Right hindlimb (tissue), 1 donor: ENCODE measurements at places on chromosomes 12 and 14.
A peak's percentile ranks its signal among the peaks of the same experiment; 100 is the strongest.

DNA sequence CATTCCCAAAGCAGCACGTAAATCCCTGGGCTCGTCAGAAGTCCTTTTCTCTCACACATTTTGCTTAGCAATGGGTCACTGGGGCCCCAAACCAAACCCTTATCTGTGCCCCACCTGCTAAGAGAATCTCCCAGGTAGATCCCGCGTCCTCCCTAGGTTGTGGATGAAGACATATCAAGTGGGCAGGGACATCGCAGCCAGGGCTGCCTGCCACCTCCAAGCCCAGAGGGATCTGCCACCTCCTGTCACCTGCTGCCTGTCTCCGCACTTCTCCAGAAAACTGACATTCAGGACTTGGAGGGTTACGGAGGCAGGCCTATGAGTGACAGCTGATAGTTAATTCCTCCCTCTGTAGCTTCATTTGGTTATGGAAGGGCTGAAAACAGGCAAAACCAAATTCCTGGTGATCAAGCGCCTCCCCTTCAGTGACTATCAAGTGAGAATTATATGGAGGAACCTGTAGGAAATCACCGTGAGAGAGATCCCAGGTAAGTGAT, 19.5 kb downstream of the BCL11B start:
- DNase-seq = no peak

GRCh38 chr12:50004696-50005095, 20.6 kb downstream of the RACGAP1 start:
- no peak for DNase-seq

GRCh38 chr12:27964123-27964522, 8.4 kb downstream of the PTHLH start:
- no peak for DNase-seq

DNA sequence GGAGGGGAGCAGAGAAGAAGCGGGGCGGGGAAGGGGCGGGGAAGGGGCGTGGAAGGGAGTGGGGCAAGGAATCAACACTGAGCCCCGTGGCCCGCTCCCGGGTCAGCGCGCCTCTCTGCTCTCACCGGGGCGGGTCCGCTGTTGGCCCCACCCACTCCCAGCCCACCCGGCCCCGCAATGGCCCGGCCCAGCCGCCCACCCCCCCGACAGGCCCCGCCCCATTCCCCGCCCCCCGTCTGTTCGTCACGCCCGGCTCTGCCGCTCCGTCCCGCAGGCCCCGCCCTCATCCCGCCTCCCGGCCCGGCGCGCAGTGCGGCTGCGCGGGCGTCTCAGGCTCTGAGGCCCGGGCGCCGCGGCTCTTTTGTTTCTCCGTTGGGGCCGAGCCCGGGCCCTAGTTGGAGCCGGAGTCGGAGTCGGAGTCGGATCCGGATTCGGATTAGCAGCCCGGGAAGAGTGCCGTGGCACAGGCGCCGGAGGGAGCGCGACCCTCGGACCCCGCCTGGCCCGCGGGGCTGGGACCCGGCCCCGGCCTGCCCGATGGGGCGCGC, at the start of gene ULK1:
Gene ULK1, plus strand, starts transcription at position 310 of the 548 bp plus-strand sequence. CDS start 380 bp downstream, outside the sequence.
- DNase-seq = peak; percentile 96

DNA sequence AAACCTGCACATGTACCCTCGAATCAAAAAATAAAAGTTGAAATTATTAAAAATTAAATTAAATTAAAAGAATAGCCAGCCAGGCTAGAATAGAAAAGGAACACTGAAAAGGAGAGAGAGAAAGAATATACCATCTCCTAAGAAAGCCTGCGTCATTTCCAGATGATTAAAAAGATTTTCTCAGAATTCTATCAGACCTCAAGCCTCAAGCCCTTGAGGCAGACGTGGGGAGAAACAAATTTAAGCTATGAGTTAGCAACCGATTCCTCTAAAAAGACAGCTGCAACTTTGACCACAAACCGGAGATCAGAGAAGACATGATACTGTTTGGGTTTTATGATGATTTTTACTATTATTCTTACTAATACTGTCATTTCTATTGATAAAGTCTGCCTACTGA, 138.3 kb downstream of the KSR2 start:
- DNase-seq = no peak

DNA sequence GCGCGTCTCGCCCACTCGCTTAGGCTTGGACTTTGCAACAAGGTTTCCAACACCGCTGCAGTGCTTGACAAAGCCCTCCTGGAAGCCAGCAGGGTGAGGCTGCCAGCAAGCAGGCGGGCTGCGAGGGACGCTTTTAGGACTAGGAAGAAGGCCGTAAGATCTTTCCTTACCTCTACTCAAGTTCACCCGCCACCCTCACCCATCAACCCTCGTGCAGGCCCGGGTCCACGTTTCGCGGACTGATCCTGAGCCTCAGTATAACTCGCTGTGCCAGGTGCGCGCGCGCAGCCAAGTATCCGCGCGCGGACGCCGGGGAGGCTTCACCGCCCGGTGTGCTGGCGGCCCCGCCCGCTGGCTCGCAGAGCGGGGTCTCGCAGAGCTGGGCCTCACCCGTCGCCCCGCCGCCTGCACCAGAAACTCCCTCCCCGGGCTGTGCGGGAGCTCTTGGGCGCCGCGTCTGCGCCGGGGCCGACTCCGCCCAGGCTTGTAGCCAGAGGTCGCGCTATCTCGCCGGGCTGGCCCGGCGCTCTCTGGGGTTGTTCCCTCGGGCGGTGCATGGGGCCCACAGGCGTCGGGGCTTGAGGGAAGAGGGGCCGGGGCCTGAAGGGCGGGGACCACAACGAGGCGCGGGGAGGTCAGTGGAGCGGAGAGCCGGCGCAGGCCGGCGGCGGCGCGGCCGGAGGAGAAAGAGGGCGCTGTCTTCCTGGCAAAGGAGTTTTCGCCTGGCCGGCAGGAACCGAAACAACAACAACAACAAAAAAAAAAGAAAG, 7.6 kb upstream of the SIX1 start:
- peak; percentile 88 for DNase-seq

- DNase-seq = no peak
Measured at GRCh38 chr14:78697341-78697740, 527.2 kb downstream of the NRXN3 start.

DNA sequence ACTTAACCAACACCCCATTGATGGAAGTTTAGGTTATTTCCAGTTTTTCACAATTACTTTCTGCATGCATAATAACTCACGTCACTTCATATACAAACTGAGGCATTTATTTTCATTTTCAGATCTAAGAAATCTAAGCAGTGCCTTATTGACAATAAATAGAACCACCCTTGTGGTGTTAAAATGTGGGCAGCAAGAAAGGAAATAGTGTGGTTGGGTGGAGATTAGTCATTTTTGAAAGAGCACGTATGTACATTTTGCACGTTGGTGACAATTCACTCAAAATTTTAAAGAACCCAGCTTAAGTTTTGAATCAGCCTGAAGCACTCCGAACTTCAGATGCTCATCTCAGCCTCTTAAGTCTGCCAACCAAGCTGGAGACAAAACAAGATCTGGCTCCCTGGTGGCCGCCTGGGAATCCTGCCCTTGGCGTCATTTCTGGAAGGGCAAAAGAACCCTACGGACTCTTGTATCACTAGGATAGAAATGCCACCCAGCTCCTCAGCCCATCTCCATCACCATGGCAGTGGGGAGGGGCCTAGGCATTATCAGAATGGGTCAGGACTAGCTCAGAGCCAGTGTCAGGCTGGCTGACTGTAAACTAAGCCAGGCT, 89.5 kb upstream of the BCL2L14 start:
- DNase-seq = no peak

DNA sequence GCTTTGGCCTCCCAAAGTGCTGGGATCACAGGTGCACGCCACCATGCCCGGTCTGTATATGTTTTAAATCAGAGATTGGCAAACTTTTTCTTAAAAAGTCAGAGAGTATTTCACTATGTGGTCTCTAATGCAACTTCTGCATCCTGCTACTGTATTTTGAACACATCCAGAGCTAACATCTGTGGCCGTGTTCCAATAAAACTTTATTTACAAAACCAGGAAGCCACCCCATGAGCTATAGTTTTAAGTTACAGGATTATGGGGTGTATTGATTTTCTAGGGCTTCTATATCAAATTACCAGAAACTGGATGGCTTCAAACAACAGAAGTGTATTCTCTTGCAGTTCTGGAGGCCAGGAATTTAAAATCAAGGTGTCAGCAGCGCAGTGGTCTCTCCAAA, 5.3 kb upstream of the RBM19 start:
- DNase-seq = no peak

DNA sequence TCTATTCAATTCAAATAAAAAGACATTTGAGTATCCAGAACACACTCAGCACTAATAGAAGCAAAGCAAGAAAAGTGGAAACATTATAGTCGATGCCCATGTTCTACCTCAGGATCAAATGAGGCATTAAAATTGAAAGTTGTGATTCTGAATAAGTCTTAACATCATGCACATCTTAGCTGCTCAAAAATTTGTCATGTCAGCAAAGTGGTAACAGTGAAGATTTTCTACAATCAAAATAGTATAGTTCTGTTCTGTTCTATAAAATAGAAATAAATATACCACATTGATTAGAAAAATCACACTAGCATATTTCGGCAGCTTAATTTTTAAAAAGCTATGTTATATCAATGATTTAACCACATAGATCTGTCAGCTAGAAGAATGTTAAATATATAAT, 74.7 kb downstream of the ERGIC2 start:
- no peak for DNase-seq

DNA sequence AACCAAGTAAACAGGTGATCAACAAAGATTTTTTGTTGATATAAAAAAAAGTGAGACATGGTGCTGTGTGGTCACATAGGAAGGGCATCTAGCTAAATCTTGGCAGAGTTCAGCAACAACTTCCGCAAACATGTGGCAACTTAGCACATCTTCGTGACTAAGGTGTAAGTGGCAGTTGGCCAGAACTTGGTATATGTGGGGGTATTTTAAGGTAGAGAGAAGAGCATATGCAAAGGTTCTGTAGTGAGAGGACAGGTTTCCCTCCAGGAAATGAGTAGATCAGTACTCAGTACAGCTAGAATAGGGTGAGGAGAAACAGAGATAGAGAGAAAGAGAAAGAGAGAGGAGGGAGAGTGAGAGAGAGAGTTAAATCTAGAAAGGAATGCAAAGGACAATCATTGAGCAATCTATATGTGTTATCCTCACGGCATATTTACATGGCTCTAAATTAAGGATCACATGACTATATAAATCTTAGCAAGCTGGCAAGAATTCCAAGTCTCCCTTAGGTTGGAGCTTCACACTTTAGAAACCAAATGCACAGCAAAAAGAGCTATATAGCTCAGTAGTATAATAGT, 227.7 kb upstream of the HMGA2 start:
- DNase-seq = no peak

DNA sequence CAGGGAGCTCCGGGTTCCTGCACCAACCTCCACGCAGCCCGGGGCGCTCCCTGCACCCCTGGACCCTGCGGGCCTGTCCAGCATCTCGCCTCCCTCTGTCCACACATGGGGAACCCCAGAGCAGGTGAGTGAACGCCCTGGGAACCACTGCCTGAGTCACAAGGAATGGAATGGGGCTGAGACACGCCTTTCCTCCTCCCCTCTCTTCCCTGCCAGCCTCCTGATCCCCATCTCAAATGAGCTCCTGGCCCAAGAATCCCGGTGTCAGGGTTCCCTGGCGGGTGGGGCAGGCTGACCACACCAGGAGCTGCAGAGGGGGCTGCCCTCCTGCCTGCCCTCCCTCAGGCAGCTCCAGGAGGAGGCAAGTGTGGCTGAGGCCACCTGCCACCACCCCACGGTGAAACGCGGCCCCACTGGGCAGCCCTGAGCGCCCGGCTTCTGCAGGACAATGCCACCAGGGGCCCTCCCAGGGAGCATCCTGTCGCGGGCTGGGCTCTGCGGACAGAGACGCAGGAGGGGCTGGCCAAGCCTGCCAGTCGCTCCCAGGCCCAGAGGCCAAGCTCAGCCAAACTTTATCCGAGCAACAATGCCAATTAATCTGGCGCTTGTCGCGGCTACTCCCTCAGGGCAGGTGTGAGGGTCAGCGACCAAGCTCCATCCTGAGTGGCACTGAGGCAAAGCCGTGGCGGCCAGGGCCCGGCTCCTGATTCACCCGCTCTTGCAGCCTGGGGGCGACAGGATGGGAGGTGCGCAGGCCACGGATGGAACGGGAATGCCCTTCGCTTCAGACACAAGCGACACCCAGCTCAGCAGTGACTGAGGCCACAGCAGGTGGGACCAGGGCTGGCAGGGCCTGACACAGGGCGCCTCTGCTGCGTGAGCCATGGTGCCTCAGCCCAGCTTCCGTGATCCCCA, 44.3 kb downstream of the GALNT9 start:
- DNase-seq = no peak

DNA sequence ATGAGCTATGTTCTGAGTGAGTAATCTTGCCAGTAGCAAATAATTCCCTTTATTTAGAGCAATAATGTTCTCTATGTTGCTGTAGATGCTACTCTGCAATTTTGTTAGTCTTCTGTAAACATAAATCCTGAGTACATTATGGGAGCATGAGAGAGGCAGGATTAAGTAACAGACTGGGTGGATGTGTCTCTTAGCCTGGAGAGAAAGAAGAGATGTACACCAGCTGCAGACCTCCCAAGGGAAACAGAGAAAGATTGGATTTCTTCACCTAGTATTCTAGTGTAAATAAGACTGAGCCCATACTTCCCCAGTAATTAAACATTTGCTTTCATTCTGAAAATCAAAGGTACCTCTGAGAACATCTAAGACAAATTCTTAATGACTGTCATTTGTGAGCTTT, 564.0 kb downstream of the TRHDE start:
- no peak for DNase-seq

GRCh38 chr12:113291586-113291985, 43.3 kb downstream of the SLC8B1 start:
- no peak for DNase-seq

GRCh38 chr12:109716512-109717389, 3.1 kb downstream of the FAM222A start:
- DNase-seq = no peak

- DNase-seq = no peak
Measured at GRCh38 chr14:81330619-81331122, 69.5 kb downstream of the STON2 start.

GRCh38 chr12:113278141-113278540, 56.8 kb downstream of the SLC8B1 start:
- no peak for DNase-seq
